Activated CD4-positive, alpha-beta T cell treated with anti-CD3 and anti-CD28 coated beads for 1 hour (primary cell): ENCODE measurements at places on chromosomes 5 and 9.

- no peak for DNase-seq
These were observed 15.5 kb downstream of the FAM163B start for GRCh38 chr9:133593587-133594253.

DNA sequence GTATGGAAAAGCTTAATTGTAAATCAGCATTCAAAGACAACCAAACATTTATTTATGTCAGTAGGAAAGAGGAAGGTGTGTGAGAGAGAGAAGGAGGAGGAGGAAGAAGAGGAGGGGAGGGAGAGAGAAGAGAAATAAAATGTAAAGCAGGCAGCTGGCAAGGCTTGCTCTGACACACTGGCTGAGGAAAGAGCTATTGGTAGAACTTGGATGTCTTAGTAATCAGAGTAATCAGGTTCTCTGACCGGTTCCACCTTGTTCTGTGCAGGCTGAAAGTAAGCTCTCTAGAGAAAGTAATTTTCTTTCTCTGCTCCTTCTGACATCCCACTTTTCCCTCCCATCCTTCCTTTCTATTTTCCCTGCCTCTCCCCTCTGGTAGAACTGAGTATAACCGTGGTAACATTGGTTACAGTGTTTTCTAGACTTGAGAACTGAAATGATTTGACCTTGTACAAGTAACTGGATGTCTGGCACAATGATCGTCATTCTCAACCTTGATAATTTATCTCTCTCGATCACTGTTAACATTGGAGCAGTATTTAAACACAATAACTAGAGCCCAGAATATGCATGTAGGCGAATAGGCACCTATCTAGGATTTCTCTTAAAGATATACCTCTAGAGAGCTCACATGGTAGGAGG lies 33.3 kb downstream of the TLE4 start:
- no peak for DNase-seq

DNA sequence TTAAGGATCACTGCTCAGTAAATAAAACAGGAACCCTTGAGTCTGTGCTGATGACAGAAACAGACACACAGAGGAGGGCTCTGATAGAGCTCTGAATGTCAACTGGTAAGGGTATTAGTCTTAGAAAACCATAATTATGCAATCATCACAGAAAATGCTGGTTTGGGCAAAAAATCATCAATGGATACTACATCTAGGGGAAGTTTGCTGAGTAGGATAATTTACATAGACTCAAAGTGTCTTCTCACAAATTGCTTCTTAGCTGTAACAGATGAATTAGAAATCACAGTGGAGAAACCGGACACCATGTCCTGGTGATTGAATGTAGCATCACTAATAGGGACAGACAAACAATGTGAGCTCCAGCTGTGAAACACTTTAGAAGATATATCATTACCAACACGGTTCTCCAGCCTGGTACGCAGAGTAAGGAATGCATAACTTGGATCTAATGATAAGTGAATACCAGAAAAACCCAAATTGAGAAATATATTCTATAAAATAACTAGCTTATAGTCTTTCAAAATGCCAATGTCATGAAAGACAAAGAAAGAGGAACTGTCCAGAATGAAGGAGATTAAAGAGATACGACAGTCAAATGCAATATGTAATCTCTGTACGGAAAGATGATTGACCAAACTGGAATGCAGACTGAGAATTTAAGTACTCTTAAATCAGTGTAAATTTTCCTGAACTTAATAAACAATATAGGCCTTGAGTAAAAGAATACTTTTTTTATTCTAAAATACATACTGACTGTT lies 17.3 kb downstream of the CHD1 start:
- DNase-seq: no peak

GRCh38 chr9:2209400-2209799 lies 194.3 kb downstream of the SMARCA2 start:
- DNase-seq: no peak

- DNase-seq: no peak
These were observed 140.1 kb downstream of the CEMIP2 start for GRCh38 chr9:71628247-71628646.

DNA sequence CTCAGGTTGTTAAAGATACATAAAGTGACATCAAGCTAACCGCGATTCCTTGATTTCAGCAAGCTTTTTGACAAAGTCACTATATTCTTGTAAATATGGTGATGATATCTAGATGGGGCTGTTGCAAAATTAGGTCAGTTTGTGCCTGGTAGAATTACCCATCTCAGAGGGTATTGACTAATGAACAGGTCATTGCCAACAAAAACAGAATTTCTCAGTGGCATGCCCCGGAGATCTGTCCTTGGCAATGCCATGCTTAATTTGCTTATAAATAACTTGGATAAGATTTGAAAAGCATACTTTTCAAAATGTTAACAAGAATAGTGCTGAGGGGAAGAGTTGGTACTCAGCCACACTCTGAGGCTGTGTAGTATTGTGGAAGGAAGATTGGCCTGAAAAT lies 783.3 kb upstream of the SEMA6A start:
- no peak for DNase-seq

- DNase-seq: no peak
These were observed 176.2 kb downstream of the ICE1 start for GRCh38 chr5:5598547-5599113.

DNA sequence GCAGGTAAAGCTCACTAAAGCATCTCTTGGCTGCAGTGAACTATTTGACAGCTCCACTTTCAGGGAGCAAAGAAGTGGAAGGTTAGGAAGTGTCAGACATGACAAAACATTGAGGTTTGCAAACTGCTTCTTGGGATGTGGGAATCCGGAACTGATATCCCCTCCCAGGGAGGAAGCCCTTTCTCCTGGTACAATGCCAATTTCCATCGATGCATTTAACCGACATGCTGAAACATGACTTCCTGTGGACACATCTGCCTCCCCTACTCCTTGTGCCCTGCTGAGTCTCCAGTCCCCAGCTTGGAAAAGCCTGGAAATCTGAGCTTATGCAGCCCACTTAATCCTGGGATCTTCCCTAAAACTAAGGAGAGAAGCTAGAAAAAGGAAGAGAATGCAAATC lies 323.1 kb upstream of the DAP start:
- no peak for DNase-seq

GRCh38 chr9:87859786-87860185 lies 22.9 kb upstream of the SPATA31E1 start:
- DNase-seq: no peak

GRCh38 chr5:69212022-69212421 lies 22.6 kb downstream of the CENPH start:
- no peak for DNase-seq

- DNase-seq: no peak
These were observed 294.1 kb downstream of the ATPSCKMT start for GRCh38 chr5:9955586-9955985.

DNA sequence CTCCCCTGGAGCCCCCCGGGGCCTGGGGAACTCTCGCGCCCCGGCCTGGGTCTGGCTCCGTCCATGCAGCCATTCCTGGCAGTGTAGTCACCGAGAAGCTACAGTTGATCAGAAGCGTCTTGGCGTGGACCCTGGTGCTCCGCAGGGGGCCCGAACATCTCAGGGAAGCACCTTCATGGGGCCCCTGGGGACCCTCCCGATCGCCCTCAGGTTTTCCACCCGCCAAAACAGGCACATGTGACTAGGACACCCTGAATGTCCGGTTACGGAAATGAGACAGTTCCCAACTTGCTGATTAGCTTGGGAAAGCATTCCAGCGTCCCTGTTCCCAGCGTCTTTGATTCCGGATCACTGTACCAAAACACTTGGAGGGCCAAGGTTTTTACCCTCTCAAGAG lies 472 bp downstream of the FBXO4 start:
- DNase-seq: no peak

DNA sequence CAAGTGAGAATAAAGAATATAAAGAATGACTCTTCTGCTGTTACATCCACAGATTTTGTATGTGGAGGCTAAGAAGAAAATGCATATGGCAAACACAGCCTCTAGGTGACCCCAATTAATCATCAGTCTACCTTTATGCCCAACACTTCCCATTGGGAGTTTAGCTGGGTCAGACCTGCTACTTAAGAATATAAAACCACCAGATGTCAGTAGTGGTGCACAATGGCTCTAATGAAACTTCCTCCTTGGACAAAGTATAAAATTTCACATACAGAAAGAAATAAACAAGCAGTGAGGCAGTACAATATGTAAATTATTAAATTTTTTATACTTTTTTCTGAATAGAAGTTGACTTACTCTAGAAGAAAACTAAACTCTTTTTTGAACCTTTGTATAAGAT lies 539.9 kb downstream of the BRINP1 start:
- no peak for DNase-seq
